ENCODE measurements at places on chromosomes 11 and 22.

DNA sequence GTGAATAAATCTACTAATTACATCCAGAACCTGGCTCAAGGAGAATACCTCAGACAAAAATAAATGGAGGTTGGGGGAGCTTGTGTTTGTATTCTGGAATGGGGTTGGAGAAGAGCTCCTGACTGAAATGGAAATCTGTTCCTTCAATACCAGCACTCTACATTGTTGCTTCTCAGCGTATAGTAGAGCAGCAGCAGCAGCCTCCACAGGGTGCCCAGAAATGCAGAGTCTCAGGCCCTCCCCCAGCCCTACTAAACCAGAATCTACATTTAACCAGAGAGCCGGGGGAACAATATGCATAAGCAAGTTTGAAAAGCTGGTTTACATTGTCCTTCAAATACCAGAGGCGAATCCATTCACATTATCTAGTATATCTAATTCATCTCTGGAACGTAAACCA lies 474.8 kb downstream of the NTM start:
- DNase-seq: no peak

DNA sequence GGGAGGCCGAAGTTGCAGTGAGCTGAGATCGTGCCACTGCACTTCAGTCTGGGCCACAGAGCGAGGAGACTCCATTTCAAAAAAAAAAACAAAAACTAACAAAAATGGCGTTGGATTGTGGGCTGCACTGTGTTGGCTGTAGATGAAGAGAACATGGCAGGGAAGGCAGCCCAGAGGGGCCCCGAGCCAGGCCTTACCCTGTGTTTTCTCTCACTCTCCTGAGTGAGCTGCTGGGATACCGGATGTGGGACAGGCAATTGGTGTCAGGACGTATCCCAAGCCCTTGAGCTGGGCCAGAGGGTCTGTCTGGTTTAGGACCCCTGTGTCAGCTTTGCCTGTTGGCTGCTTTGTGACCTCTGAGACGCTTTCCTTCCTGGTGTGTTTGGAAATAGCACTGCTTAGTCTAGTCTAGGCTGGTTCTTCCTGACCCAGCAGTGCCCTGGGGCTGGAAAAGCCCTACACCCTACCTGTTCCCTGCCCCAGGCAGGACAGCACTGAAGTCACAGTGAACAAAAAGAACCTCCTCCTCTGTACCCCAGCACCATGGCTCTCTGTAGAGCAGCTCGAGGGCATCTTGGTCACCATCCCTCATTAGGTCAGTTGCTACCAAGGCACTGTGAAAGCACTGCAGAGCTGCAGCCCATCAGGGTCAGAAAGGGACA lies 17.8 kb downstream of the CHADL start:
- DNase-seq: no peak

GRCh38 chr22:38120359-38121110 lies 10.1 kb upstream of the BAIAP2L2 start:
- DNase-seq: no peak

DNA sequence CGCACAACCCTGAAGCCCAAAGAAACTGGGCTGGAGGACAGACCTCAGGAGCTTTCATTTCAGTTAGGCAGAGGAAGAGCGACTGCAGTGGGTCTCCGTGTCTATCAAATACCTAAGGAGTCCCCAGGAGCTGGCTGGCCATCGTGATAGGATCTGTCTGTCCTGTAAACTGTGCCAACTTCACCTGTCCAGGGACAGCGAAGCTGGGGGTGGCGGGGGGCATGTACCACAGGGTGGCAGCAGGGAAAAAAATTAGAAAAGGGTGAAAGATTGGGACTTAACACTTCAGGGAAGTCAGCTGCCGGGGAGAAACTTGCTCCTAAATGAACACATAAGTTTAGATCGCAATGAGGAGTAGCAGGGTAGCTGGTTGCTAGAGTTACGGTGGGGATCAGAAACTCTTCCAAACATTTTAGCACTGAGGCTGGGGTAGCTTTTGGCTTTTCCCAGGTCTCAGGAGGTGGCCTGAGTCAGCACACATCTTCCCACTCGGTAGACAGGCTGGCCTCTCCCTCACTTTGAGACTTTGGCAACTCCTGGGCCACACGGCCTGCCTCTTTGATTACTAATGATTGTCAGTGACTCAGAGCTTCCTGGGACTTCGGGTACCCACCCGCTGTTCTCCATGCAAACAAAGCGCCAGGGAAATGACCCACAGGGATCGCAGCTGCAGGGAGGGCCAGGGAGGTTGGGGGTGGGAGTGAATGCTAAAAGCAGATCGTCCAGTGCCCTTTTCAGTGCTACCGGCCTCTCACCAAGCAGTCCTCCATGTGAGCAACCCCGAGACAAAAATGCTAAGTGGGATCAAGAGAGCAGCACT lies 2.9 kb upstream of the MTFP1 start:
- DNase-seq: no peak

- DNase-seq: no peak
Observed at GRCh38 chr11:48096588-48097525, 116.5 kb downstream of the PTPRJ start.

All from nephron progenitor cell (in vitro differentiated cells).